ENCODE measurements at places on chromosomes 16 and 17.

GRCh38 chr17:58305626-58306025, 23.0 kb downstream of the TSPOAP1 start:
- no peak for DNase-seq

DNA sequence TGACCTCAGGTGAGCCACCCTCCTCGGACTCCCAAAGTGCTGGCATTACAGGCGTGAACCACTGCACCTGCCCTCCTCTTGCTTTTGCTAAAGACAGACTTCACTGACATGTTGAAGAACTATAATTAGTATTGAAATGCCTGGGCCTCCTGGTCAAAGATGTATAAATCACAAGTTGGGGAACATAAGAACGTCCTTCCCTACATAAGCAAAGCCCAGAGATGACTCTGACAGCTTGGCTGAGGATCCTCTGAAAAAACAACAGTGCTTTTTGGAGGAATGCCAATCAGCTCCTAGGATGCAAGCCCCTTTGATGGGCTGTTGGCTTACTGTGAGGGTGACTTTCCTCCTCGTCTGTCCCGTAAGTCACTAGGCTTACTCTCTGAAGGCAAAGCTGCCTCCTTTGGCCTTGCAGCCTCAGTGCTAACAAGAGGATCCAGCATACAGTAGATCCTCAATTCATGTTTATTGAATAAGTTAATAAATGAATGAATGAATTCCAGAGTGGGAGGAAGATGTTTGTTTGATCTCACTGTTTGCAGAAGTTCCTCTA, 6.3 kb downstream of the APOH start:
- no peak for DNase-seq

- no peak for DNase-seq
These were observed 79.0 kb downstream of the GAS7 start for GRCh38 chr17:10119203-10120108.

DNA sequence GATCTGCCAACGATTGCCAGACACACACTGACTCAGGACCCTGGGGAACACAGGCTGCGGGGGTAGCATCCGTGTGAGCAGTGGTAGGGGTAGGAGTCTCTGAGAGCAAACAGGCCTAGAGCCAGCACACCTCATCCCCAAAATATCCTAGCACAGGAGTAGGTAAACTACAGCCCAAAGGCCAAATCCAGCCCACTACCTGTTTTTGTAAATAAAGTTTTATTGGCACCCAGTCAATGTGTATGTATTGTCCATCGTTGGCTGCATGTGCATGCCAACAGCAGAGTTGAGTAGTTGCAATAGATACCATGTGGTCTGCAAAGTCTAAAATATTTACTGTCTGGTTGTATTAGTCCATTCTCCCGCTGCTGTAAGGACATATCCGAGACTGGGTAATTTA, 55.5 kb upstream of the GPRC5B start:
- DNase-seq: no peak

DNA sequence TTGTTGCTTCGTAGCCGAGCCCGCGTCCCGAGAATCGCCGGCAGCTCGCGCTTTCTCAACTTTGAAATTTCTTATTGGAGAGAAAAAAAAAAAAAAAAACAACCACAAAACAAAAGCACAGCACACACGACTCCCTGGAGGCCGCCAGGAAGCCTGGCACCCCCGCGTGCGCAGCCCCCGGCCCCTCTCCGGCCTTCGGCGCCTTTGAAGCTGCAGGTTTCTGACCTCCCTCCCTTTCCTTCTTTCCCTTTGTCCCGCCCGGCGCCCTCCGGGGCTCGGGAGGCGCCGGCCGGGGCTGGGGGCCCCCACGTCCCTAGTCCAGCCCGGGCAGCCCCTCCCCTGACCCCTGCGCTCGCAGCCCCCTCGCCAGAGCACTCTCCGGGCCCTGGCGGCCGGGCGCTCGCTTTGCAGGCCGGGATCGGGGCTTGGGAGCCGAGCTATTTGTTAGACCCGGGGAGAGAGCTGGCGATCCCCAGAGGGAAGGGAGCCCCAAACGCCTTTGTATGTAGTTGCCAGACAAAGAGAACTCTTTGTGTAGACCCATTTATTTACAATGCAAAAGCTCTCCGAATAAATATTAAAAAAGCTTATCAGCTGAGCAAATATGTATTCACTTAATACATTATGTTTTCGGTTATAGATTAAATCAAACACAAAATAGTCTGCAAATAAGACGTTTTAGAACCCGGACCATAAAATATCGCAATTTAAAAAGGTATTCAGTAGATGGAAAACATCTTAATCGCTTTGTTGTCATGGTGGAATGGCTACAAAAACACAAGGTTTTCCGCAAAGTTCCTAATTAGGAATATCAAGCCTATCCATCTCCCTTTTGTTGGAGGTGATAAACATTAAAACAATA, 2.3 kb downstream of the BAHCC1 start:
- DNase-seq: peak; percentile 36

DNA sequence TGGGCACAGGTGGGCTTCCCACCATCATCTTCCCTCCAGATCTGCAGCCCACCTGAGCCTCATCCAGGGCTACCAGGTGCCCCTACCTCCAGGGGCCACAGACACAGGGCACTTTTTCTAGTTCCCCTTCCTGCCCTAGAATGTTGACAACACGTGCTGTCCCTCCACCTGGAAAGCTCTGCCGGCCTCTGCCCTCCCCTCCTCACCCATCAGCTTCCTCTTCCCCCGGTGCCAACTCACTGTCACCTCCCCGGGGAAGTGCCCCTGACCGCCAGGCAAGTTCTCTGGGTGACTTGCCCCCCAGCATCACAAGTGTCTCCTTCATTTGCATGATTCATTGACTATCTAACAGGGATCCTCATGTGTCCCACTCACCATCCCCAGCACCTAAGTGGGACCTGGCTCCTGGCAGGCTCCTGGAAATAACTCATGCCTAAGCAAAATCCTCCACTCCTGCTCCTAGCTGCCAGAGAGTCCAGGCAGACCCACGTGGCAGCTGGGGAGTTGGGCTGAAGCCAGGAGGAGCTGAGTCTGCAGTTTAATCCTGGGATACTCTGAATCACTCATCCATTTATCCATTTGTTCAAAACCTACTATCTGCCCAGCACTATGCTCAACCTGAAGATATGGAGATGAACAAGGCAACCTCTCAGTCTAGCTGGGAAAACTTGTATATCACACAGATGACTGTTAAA, 304.4 kb downstream of the FOXL1 start:
- no peak for DNase-seq

DNA sequence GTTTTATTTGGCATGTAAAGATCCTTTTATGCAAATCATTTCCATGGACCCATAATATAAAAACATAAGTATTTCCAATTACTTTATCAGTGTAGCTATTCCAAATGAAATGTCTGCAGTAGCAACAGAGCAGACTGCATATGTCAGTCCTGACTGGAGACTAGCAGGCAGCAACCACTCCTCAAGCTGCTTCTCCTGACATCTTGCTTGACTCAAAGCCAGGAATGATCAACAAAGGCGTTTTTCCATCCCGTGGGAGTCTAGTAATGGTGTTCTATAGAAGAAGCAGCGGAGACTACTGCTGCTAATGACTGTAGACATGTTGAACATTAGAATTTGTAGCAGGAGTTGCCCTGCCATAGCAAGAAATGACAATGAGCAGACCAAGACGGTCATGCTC, 73.2 kb upstream of the AKTIP start:
- no peak for DNase-seq

GRCh38 chr16:67014634-67015312, 14.2 kb upstream of the CBFB start:
- no peak for DNase-seq

GRCh38 chr16:57113042-57113453, 20.7 kb downstream of the CPNE2 start:
- DNase-seq: no peak

DNA sequence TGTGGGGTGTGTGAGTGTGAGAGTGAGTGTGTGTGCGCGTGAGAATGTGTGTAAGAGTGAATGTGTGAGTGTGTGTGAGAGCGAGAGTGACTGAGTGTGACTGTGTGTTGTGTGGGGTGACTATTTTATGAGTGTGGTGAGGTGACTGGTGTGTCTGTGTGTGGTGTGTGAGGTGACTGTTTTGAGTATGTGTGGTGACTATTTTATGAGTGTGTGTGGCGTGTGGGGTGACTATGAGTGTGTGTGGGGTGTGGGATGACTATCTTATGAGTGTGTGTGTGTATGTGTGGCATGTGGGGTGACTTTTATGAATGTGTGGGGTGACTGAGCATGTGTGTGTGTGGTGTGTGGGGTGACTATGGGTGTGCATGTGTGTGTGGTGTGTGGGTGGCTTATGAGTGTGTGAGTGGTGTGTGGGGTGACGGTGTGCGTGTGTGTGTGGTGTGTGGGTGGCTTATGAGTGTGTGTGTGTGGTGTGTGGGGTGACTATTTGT, 152.9 kb upstream of the PLCG2 start:
- peak; percentile 26 for DNase-seq

DNA sequence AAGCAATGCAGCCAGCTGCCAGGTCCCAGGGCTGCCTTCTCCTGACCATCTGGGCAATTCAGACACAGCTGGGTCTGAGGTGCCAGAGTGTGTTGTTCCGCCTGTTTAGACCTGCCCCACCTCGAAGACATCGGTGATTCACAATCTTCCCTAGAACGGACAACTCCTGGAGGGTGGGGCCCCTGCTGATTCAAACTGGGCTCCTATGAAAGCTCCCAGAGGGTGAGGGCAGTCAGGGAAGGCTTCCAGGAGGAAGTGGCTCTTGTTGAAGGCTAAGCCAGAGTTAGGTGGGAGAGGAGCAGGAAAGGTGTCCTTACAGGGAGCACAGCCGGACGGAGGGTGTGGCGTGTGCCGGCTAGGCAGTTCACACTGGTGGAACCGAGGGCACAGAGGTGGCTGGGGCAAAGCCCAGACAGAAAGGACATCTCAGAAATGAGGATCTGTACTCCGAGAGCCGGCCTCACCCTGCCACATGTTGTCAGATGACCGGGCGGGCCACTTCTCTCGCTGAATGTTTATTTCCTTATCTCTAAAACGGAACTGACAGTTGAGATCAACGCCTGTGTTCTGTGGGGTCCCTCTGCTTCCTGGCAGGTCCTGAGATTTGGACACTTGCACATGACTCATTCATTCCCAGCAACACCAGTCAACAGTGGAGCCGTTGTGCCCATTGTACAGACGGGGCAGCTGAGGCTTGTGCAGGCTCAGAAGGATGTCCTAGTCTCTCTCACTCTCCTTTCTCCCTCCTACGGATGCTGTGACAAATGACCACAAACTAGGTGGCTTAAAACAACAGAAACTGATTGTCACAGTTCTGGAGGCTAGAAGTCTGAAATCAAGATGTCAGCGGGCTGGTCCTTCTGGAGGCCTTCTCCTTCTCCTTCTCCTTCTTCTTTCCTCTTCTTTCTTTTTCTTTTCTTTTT, 26.9 kb upstream of the LITAF start:
- DNase-seq: peak; percentile 44

DNA sequence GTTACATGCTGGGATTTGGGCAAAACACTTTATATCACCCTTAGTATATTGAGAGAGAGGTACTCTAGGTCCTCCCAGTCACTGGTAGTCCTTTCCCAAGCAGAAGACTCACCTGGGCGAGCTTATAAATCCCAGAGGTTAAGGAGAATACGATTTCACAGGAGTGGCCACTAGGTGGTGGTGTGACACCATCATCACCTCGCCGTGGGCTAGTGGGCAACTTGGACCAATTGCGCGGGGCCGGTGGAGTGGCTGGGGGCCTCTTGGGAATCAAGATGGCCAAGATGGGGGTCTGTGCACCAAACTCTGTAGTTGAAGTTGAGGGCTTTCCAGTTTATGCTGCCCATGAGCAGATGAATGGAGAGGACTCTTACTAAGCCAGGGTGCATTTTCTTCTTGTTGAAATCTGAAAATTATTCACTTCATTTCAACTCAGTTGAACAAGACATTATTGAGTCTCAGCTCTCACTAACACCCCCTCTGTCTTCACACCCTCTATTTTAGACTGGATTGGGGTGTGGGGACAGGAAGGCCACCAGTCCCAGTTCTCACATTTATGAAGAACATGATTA, 38.2 kb upstream of the PIRT start:
- DNase-seq: peak; percentile 40

DNA sequence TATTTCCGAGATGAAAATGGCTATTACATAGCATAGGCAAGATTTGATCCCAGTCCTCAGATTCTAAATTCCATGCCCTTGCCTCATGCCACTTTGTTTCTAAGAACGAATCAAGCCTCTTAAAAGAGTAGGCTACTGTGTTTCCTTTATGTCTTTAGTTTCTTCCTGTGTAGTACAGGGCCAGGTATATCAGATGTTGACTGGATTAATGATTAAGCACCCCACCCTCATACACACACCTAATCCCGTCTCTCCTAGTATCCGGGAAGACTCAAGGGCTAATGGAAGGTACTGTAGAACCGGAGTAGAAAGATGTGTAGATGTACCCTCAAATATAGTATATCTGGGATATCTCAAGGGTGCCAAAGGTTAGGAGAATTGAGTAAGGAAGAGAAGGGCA, 6.7 kb downstream of the TOM1L1 start:
- no peak for DNase-seq

GRCh38 chr17:38724337-38724988, 5.7 kb upstream of the CISD3 start:
- DNase-seq: no peak

DNA sequence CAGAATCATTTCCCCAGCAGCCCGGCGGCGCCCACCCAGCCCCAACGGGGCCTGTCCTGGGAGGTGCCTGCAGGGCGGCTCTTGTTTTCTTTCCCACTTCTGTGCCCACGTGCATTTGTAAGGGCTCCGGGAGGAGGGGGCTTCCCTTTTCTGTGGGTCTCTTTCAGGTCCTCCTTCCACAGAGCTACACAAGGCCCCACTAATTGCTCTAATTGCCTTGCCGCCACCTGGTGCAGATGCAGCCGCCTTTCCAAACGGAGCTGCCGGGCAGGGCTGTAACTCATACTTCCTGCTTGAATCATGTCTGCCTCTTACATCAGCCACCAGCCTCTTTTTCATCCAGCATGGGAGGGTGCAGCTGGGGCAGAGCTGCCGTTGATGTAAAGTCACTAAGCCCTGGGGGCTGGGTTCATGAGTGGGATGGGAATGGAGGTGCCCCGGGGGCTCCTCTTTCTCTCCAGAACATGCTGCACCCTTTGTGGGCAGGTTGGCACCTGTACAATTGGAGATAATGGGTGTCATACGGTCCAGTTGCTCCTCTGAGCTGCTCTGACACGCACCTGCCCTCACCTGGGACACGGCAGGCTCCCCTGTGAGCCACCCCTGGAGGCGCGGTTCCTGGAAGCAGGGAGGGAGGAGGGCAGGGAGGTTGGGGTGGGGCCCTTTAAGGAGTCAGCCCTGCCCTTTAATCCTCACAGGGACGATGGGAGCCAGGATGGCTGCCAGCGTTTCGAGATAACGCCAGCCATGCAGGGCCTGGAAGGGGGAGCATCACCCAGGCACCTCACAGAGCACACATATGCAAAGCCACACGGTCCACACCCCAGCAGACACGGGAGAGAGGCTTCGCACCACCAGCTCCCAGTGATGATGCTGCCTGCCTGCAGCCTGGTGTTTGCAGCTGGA, 41.1 kb upstream of the KLHDC4 start:
- DNase-seq: peak; percentile 66

Measured in activated CD4-positive, alpha-beta T cell treated with anti-CD3 and anti-CD28 coated beads, Interleukin-2, amount 50 U/mL, for 48 hours (primary cell).